ENCODE measurements at places on chromosomes 16 and 17. TPM values are rescaled to one million over a fixed set of nuclear protein-coding genes. Genes with fewer than 3 reads are reported as not detected.

GRCh38 chr17:19278729-19279128, 41.6 kb downstream of the EPN2 start:
- H3K36me3 ChIP-seq = no peaks in the 10 kb centered on the region
- H3K27me3 ChIP-seq = no peaks in the 10 kb centered on the region
- no peak overlapping the region for H3K27ac ChIP-seq
- DNase-seq = no peak
- H3K4me3 ChIP-seq = no peak overlapping the region
- H3K4me1 ChIP-seq = peaks cover 23% of the 10 kb centered on the region

DNA sequence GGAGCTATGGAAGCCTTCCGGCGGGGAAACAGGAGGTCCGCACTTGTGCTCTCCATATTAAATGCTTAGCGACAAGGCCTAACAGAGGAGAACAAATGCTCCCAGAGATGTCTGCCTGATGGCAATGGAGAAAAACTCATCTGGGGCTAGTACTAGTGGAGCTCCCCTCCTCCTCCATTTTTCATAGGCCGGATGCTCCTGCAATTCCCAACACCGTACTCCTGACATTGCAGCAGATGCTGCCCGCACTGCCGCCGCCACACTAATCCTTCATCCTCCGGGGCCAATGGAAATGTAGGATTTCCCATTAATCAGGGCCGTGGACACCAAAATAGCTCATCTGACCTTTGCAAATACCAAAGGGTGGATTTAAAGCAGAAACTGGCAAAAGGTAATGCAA, 27.5 kb downstream of the TOM1L2 start:
- no peaks in the 10 kb centered on the region for H3K36me3 ChIP-seq
- no peak overlapping the region for H3K27ac ChIP-seq
- no peaks in the 10 kb centered on the region for H3K27me3 ChIP-seq
- no peak overlapping the region for H3K4me3 ChIP-seq

DNA sequence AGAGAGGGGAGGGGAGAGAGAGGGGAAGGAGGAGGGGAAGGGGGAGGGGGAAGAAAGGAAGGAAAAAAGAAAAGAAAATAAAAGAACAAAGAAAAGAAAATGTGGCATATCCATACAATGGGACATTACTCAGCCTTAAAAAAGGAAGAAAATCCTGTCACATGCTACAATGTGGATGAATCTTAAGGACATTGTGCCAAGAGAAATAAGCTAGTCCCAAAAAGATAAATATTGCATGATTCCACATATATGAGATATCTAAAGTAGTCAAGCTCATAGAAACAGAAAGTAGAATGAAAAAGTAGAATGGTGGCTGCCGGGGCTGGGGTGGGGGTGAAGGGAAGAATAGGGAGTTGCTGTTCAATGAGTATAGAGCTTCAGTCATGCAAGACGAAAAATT, 40.4 kb downstream of the CNGB1 start:
- no peak overlapping the region for H3K4me3 ChIP-seq
- H3K4me1 ChIP-seq = no peaks in the 10 kb centered on the region
- DNase-seq = no peak
- no peaks in the 10 kb centered on the region for H3K27me3 ChIP-seq

- no peaks in the 10 kb centered on the region for H3K36me3 ChIP-seq
- no peak overlapping the region for H3K27ac ChIP-seq
- H3K4me3 ChIP-seq = no peak overlapping the region
- no peaks in the 10 kb centered on the region for H3K27me3 ChIP-seq
These were observed 142.1 kb downstream of the HS3ST3B1 start for GRCh38 chr17:14442798-14443528.

GRCh38 chr17:77141846-77142449, 1.2 kb downstream of the SEC14L1 start:
- H3K4me3 ChIP-seq = peak overlapping the region; percentile 87
- H3K36me3 ChIP-seq = no peaks in the 10 kb centered on the region
- no peaks in the 10 kb centered on the region for H3K27me3 ChIP-seq
- no peak for DNase-seq
- peak overlapping the region; percentile 86 for H3K27ac ChIP-seq
- peaks cover 17% of the 10 kb centered on the region for H3K4me1 ChIP-seq

DNA sequence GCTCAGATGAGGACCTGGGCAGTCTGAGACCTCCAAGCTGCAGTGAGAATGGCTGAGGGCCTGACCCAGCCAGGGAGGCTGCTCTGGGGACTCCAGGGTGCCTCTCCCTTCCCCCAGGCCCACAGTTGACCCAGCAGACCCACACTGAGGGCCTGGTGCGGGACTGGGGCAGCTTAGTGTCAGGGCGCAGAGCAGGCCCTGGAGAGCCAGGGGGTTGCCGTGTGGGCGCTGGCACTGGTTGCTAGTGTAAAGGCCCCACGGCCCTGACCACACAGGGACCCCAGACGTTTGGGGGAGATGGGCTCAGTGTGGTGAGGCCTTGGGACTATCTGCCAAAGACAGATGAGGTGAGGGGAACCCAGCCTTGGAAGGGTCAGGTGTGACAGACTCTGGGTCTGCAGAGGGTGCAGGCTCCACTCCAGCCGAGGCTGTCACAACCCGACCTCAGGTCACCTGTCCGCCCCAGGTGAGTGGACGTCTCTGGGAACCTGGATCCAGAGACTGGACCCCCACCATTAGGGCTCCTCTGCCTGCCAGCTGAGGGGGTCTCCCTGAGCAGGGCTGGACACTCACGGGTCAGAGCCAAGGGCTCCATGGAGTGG, 50.8 kb upstream of the GNG13 start:
- peak; percentile 17 for DNase-seq
- no peak overlapping the region for H3K27ac ChIP-seq
- no peaks in the 10 kb centered on the region for H3K4me1 ChIP-seq
- no peaks in the 10 kb centered on the region for H3K36me3 ChIP-seq
- H3K27me3 ChIP-seq = no peaks in the 10 kb centered on the region

- no peak for DNase-seq
- no peaks in the 10 kb centered on the region for H3K36me3 ChIP-seq
- H3K27ac ChIP-seq = no peak overlapping the region
- no peaks in the 10 kb centered on the region for H3K27me3 ChIP-seq
- H3K4me3 ChIP-seq = no peak overlapping the region
These were observed 19.7 kb downstream of the C16orf74 start for GRCh38 chr16:85731179-85731578.

DNA sequence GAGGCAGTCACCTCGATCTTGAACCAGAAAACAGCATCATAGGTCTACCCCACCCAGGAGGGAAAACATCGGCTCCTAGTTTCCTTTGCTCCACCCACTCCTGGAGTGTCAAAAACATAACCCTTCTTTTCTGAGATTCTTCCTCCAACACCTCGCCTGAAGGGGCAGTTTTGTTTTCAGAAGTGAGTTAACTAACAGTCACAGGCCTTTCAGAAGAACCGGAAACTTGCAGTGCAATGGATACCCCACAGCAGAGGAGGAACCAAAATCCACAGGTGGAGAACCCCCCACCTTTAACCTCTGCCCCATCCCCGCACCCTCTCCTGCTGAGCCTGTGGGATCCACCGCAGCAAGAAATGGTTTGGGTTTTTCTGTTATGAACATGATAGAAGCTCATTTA, 7.8 kb upstream of the TEX2 start:
- H3K4me3 ChIP-seq = no peak overlapping the region
- no peak overlapping the region for H3K27ac ChIP-seq
- no peak for DNase-seq
- no peaks in the 10 kb centered on the region for H3K36me3 ChIP-seq

- peak overlapping the region; percentile 55 for H3K27ac ChIP-seq
- H3K27me3 ChIP-seq = no peaks in the 10 kb centered on the region
- peaks cover 39% of the 10 kb centered on the region for H3K36me3 ChIP-seq
These were observed 6.0 kb downstream of the ERBB2 start for GRCh38 chr17:39705786-39706348.

DNA sequence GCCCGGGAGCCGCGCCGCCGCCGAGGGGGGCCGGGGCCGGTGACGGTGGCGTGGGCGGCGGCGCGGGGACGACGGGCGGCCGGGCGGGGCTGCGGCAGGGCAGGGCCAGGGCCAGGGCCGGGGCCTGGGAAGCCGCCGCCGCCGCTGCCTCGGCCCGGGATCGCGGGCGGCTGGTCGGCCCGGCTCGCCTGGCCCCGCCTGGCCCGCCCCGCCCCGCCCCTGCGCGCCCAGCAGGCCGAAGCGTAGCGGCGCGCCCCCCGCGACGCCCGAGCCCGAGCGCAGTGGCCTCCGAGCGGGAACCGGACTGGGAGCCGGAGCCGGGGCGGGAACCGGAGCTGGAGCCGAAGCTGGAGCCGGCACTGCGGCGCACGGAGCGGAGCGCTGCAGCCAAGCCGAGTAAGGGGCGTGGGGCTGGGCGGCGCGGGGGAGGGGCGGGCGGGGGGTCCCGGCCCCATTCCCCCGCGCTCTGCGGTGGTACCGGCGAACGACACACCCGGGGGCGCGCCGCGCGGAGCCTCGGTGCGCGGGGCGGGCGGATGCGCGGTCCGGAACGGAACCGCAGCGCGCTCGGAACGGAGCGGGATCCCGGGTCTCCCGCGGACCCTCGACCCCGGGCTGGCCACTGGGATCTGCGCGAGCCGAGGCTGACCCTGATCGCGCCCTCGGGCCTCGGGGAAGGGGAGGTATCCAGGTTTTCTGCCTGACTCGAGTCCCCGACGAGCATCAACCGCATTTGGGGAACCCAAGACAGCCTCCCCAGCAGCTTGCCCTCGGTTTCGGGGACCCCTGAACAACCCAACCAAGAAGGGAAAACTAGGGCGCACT, at the start of gene BEAN1:
Gene BEAN1 (plus strand): TSS at position 260 of the 825 bp plus-strand sequence. CDS start 10,382 bp downstream, outside the sequence.
- H3K4me3 ChIP-seq = peak within 1 kb of the TSS; percentile 62
- DNase-seq = no peak
- no peak within 1 kb of the TSS for H3K27ac ChIP-seq
- no peaks in the 10 kb centered on the region for H3K36me3 ChIP-seq
- H3K27me3 ChIP-seq = no peaks in the 10 kb centered on the region

DNA sequence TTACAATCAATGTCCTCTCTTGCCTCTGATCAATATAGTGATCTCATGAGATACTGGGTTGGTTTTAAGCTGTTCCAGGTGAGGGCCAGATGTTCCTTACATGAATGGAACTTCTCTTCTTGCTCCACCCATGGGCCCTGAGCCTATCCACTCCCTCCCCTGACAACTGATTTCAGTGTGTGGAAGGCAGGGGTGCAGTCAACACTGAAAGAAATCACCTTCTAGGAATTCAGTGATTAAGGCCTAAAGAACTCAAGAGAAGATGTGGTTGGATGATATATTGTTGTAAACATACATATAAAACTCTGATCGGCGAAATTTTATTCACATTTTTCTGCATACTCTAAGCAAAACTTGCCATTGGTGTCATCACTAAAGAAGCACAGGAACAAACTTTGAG, 6.7 kb upstream of the GOSR2 start:
- no peak for DNase-seq
- no peaks in the 10 kb centered on the region for H3K27me3 ChIP-seq
- no peak overlapping the region for H3K27ac ChIP-seq
- H3K36me3 ChIP-seq = no peaks in the 10 kb centered on the region
- H3K4me1 ChIP-seq = no peaks in the 10 kb centered on the region

The CCDC200 gene
- total RNA-seq = not detected

The ACE gene
- total RNA-seq = 2.1 TPM

The MFAP4 gene
- total RNA-seq = 15.7 TPM

The NEURL4 gene
- 26.1 TPM for total RNA-seq

The NFE2L1 gene
- 375 TPM for total RNA-seq
